T47D (cell line): ENCODE measurements at places on chromosomes 12 and 14.

GRCh38 chr14:92323011-92323915, at the start of gene SLC24A4:
Gene SLC24A4, plus strand, starts transcription at chr14:92323165. Its CDS starts 666 bp downstream, at chr14:92323831.
- peak; percentile 71 for DNase-seq

- DNase-seq: no peak
Measured at GRCh38 chr12:27297566-27297965, 35.1 kb upstream of the BMAL2 start.

DNA sequence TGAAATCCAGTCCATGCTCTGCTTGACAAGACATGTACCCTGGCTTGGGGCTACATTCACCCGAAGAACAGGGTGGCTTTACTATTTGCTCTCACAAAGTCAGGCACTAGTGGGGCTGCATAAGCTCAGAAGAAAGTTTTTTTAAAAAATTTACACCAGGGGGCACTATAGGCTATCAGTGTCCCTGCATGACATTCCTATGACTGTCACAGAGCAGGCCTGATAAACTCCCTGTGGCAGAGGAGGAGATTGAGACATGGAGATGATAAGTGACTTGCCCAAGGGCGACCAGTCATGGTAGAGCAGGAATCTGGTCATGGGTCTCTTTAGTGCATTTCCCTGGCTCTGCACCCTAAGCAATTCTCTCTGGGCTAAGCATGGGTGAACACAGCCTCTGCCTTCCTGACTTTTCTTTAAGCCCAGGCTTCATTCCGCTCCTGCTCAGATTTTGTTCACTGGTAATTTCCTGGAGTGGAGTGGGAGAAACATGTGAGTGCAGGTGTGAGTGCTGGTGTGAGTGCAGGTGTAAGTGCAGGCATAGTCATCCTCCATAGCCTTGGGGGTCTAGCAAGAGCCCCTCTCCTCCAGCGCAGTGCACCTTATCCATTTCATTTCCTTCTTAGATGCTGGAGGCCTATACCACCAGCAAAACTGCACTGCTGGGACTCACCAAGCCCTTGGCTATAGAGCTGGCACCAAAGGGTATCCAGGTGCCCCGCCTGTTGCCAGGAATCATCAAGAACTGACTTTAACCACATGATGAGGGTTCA, 91.6 kb downstream of the DHRS2 start:
- DNase-seq: peak; percentile 25

DNA sequence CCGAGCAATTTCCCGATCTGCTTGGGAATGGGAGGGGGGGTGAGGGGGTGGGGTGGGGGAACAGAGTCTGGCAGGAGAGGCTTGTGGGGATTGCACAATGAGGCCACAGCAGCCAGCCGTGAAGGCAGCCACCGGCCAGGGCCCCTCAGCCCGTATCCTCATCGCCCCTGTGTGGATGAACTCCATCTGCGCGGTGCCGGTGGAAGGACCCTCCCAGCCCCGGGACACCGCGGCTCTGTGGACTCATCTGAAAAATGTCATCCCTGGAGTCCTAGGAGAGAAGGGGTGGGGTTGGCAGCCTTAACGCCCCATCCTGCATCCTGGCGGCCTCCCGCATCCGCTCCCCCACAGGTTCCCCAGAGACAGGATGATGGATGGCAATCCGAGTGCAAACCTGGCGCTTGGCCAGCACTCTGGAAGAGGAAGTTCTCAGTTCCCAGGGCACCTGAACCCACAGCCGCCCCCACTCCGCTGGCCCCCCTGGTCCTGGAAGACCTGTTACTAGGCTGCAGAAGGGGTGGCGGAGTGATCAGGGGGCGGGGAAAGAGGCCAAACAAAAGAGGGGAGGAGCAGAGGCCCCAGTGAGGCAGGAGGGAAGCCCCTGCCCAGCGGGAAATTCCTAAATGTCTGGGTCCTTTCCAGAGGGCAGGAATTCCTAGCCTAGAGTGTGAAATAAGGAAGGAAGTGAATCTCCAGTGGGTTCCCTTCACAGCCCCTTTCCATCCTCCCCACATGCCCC, 1.2 kb upstream of the TNFAIP2 start:
- DNase-seq: no peak

GRCh38 chr12:93234641-93235040, 143.1 kb upstream of the NUDT4 start:
- no peak for DNase-seq

- DNase-seq: peak; percentile 79
Measured at GRCh38 chr12:92055877-92056276, 89.8 kb downstream of the BTG1 start.

- no peak for DNase-seq
Measured at GRCh38 chr14:58633831-58634230, 3.9 kb upstream of the DACT1 start.

- no peak for DNase-seq
Measured at GRCh38 chr12:117889098-117889497, 79.7 kb downstream of the KSR2 start.

DNA sequence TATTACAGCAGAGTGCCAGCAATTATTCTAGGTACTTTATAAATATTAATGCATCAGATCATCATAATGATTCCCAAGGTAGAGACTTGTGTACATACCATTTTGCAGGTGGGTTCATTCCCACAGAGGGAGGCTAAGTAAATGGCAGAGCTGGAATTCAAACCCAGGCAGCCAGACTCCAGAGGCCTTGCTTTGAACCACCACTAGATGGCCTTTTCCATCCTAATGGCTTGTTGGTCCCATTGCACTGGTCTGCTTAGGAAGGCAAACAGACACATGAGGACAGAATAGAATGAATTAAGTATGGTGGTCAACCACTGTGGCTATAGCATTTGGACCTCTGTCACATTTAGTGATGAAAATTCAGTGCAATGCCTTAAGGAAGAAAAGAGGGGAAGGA, 158.7 kb downstream of the METTL25 start:
- DNase-seq: peak; percentile 63

GRCh38 chr12:40261937-40262336, 37.1 kb downstream of the LRRK2 start:
- DNase-seq: no peak

DNA sequence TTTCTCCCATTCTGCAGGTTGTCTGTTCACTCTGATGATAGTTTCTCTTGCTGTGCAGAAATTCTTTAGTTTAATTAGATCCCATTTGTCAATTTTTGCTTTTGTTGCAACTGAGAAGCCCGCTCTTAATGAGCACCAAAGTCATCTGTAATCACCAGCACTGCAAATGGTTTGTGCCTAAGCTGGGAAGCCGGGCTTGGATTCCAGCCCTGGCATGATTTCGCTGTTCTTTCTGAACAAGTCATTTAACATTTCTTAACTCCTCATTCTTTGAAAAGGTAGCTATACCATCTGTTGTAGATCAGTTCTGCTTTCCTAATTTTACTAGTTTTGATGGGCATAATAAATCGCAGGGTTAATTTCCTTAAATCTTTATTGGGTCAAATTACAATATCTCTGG, 32.1 kb downstream of the PIWIL1 start:
- DNase-seq: no peak

DNA sequence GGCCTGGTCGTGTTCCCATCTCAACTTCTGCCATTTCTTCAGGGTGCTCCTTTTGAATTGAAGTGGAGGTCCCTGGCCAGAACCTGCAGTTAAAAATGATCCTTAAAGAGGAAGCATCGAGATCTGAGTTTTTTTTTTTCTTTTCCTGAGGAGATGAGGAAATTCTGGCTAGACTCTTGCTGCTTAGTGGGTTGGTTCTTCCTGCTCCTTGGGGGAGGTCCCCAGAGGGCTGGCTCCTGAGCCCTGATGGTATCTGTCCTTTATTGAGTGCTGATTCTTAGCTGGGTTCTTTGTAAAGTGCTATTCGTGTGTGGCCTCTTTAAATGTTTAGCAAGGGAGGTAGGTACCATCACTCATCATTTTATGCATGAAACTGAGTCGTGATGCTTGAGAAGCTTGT, 11.7 kb downstream of the PELI2 start:
- DNase-seq: no peak

- no peak for DNase-seq
Measured at GRCh38 chr14:93331002-93331727, 1.7 kb downstream of the BTBD7 start.

DNA sequence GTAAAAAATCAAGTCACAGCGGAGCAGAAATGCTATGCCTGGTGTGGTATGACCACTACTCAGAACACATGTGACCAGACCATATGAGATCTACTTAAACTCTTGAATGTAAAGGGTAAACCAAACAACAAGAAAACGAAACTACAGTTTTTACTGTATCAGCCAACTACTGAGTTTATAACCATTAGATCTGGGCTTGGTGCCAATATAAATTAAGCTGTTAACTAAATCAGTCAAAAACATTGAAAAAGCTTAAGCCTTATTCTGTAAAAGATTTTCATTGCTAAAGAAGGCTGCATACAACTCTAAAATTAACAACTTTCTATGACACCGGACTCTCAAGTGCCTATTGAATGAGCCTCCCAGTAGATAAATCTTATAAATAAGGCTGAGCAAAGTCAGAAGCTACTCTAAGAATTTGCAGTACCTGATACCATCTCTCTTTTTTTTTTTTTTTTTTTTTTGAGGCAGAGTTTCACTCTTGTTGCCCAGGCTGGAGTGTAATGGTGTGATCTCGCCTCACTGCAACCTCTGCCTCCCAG, 35.4 kb downstream of the SPTLC2 start:
- DNase-seq: peak; percentile 39

DNA sequence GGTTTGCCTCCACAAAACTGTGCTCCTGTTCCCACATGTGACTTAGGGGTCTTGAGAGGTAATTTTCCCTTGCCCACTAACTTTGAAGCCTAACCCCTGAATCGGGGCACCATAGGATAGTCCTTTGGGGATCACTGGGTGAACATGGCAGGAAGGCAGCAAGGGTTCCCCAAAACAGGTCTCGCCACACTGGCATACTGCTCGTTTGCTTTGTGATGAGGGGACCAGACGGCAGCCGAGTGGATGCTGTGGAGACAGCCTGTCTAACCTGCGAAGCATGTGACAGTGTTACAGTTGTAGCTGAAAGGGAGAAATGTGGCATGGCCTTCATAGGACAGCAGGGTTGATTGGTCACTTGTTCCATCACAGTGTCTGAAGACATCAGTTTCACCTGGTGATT, 42.4 kb downstream of the UBE3B start:
- no peak for DNase-seq

- no peak for DNase-seq
Measured at GRCh38 chr12:83960767-83961166, 951.8 kb downstream of the SLC6A15 start.

GRCh38 chr12:107339487-107339886, 246.1 kb upstream of the CRY1 start:
- DNase-seq: no peak

DNA sequence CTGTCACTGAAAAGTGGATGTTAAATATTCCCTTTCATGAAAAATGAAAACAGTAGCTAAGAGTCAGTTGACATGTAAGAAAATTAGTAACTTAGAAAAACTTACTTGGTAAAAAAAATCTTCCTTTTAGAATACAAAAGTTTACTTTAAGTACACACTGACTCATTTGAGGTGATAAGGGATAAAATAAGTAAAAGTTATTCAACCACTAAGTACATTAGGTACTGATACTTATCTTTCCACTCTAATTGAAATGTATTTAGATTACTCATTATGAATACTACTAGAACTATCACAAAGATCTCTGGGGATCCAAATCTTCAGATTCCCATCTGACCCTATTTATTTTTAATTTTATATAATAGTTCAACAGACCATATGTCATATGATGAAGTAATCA, 12.2 kb downstream of the SYCP3 start:
- no peak for DNase-seq

- no peak for DNase-seq
Measured at GRCh38 chr12:23803540-23803939, 145.9 kb downstream of the SOX5 start.

DNA sequence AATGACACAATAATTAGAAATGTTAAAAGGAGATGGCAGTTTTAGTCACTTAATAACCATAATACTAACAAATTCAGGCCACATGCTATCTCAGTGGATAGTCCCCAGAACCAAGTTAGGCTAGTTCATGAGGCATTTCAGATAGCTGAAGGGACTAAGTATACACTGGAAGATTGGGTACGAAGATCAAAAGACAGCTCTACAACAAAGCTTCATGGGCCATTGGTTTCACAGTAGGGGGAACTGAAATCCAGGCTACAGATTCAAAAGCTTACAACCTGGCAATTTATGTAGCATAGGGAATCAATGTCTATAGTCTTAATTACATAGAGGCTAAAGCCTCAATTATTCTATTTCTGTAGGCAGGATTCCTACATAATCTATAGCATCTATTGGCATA, 343.0 kb downstream of the RGS6 start:
- DNase-seq: no peak

DNA sequence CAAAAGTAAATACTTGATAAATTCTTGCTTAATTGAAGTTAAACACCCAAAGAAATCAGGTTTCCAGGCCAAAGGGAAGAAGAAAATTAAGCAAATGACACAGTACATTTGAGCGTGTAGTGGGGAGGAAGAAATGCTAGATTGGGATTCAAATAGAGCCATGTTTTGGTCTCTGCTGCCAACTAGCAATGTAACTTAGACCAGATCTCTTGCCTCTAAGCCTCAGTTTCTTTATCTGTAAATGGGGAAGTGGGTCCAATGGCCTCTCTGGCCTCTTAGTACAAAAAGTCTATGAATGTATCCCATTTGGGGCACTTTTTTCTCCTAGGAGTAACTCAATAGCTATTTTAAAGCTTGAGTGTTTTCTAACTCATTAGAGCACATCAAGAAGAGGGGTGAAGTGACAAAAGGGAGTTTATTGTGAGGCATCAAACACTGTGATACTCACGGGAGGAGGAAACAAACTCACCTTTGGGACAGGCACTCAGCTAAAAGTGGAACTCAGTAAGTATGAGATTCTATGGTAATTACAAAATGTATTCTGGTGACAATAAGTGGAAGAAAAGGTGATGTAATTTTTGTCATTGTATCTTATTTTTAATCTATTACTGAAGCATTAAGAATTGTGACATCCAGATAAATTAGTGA, 55.8 kb downstream of the DAD1 start:
- no peak for DNase-seq

- DNase-seq: peak; percentile 82
Measured at GRCh38 chr12:124517260-124518050, 50.0 kb downstream of the NCOR2 start.

GRCh38 chr14:36478782-36479181, 41.2 kb downstream of the NKX2-1 start:
- no peak for DNase-seq

GRCh38 chr12:126899926-126900792, 1366.8 kb upstream of the TMEM132C start:
- peak; percentile 16 for DNase-seq

GRCh38 chr12:57888409-57889157, 42.1 kb upstream of the CTDSP2 start:
- DNase-seq: peak; percentile 81

GRCh38 chr12:113142173-113142885, 6.8 kb upstream of the RASAL1 start:
- no peak for DNase-seq
